ENCODE measurements at places on chromosomes 3 and 15.

DNA sequence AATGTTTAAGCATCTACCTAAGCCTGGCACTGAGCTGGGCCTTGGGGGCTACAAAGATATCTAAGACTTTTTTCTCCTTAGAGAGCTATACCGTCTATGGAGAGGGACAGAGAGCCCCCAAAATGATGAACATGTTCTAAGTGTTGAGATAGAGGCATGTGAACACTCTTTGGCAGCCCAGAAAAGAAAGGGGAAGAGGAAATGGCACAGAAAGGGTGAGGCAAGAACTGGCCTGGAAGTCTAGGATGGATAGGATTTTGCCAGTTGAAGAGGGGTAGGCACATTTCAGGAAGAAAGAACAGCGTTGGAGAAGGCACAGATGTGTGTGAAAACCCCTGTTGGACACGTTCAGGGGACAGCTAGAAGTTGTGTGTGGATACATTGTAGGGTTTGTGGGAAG, 276.2 kb upstream of the LRRFIP2 start:
- DNase-seq = no peak
- H3K36me3 ChIP-seq = no peaks in the 10 kb centered on the region
- H3K27ac ChIP-seq = no peak overlapping the region
- peaks cover 54% of the 10 kb centered on the region for H3K27me3 ChIP-seq
- H3K4me1 ChIP-seq = peaks cover 24% of the 10 kb centered on the region

- DNase-seq = no peak
- no peaks in the 10 kb centered on the region for H3K36me3 ChIP-seq
- H3K4me3 ChIP-seq = no peak overlapping the region
These were observed 2.7 kb upstream of the MAPK6 start for GRCh38 chr15:52016316-52016715.

DNA sequence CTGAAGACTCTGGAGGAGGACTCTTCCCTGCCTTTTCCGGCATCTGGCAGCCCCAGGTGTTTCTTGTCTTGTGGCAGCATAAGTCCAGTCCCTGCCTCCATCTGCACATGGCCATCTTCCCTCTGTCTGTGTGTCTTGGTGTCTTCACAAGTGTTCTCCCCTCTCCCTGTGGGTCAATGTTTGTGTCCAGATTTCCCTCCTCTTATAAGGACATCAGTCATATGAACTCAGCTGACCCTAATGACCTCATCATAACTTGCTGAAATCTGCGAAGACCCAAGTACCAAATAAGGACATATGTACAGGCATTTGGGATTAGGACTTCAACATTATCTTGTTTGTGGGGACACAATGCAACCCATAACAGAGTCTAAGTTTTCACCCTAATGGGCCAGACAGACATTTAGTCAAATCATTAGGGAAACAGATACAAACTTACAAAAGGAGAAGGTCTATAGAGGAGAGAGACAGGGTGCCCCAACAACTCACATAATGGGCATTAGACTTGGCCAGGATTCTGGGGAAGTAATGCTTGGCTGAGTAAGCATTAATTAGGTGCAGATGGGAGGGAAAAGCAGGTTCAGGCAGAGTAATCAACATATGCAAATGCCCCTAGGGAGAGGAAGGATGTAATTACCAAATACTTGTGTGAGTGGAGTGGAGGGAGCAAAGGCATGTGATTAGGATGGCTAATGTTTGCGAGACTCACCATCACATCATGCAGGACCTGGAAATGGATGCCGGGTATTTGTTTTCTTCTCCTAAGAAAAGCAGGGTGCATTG, 372.8 kb upstream of the TBL1XR1 start:
- peaks cover 11% of the 10 kb centered on the region for H3K36me3 ChIP-seq
- H3K4me3 ChIP-seq = no peak overlapping the region
- peaks cover 43% of the 10 kb centered on the region for H3K4me1 ChIP-seq
- DNase-seq = no peak

DNA sequence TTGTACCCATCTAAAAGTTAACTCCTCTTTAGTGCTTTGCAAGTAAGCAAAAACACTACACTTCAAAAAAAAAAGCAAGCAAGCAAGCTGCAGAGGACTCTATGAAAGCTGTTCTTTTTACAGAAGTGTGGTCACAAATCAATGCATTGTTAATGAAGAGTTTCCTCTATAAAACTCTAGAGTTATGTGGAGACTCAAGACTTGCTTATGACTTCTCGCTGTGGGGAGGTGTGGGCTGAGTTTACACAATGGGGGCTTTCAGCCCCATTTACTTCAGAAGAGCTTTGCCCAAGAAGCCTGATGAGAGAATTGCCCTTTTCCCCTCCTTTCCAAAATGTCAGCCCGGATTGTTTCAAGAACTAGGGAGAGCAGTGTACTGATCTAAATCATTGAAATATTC, 144.4 kb downstream of the IGSF11 start:
- peaks cover 5% of the 10 kb centered on the region for H3K4me1 ChIP-seq
- no peak for DNase-seq
- no peak overlapping the region for H3K27ac ChIP-seq

GRCh38 chr3:5245927-5246326, 58.4 kb downstream of the EDEM1 start:
- no peak overlapping the region for H3K4me3 ChIP-seq
- no peaks in the 10 kb centered on the region for H3K4me1 ChIP-seq
- peaks cover 10% of the 10 kb centered on the region for H3K27me3 ChIP-seq
- DNase-seq = no peak
- peaks cover 24% of the 10 kb centered on the region for H3K36me3 ChIP-seq

- no peak overlapping the region for H3K27ac ChIP-seq
- H3K27me3 ChIP-seq = peaks cover 2% of the 10 kb centered on the region
- no peak for DNase-seq
- H3K4me3 ChIP-seq = no peak overlapping the region
These were observed 72.5 kb upstream of the PRR23C start for GRCh38 chr3:139117136-139117675.

- no peak overlapping the region for H3K27ac ChIP-seq
- no peaks in the 10 kb centered on the region for H3K36me3 ChIP-seq
- no peak for DNase-seq
- no peaks in the 10 kb centered on the region for H3K4me1 ChIP-seq
- no peak overlapping the region for H3K4me3 ChIP-seq
- no peaks in the 10 kb centered on the region for H3K27me3 ChIP-seq
These were observed 242.0 kb upstream of the GOLGA6L4 start for GRCh38 chr15:83993591-83993990.

GRCh38 chr15:64398575-64398974, 10.9 kb downstream of the TRIP4 start:
- peaks cover 36% of the 10 kb centered on the region for H3K36me3 ChIP-seq
- no peak overlapping the region for H3K4me3 ChIP-seq
- no peaks in the 10 kb centered on the region for H3K4me1 ChIP-seq
- no peak overlapping the region for H3K27ac ChIP-seq
- DNase-seq = no peak
- no peaks in the 10 kb centered on the region for H3K27me3 ChIP-seq

GRCh38 chr15:50183112-50183794, 1.3 kb downstream of the SLC27A2 start:
- no peaks in the 10 kb centered on the region for H3K36me3 ChIP-seq
- DNase-seq = no peak
- H3K4me3 ChIP-seq = peak overlapping the region; percentile 87
- peaks cover 25% of the 10 kb centered on the region for H3K4me1 ChIP-seq
- H3K27me3 ChIP-seq = peaks cover 43% of the 10 kb centered on the region

DNA sequence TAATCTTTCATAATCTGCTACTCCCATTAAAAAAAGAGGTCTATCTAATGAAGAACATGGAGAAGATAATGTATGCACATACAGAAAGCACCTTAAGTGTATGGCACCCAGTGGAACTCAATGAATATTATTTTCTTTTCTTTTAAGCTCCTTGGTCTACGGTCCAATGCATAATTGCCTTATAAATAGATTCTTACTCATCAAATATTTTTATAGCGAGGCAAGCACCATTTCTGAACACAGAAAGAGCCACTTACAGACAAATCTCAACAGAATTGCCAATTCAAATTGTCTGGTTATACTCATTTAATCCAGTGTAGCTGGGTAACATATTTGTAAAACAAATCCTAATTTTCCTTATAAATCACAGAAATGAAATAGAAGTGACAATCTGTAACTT, 6.3 kb downstream of the PDZRN3 start:
- H3K27me3 ChIP-seq = peaks cover 12% of the 10 kb centered on the region
- H3K27ac ChIP-seq = no peak overlapping the region
- H3K4me3 ChIP-seq = no peak overlapping the region
- no peak for DNase-seq
- peaks cover 32% of the 10 kb centered on the region for H3K4me1 ChIP-seq

- H3K4me3 ChIP-seq = no peak overlapping the region
- H3K27me3 ChIP-seq = no peaks in the 10 kb centered on the region
- no peak for DNase-seq
- no peaks in the 10 kb centered on the region for H3K4me1 ChIP-seq
These were observed 237.1 kb upstream of the CFAP20DC start for GRCh38 chr3:59286791-59287531.

GRCh38 chr15:91625506-91625905, 228.0 kb upstream of the SLCO3A1 start:
- no peaks in the 10 kb centered on the region for H3K27me3 ChIP-seq
- H3K36me3 ChIP-seq = no peaks in the 10 kb centered on the region
- H3K27ac ChIP-seq = no peak overlapping the region
- no peak overlapping the region for H3K4me3 ChIP-seq

DNA sequence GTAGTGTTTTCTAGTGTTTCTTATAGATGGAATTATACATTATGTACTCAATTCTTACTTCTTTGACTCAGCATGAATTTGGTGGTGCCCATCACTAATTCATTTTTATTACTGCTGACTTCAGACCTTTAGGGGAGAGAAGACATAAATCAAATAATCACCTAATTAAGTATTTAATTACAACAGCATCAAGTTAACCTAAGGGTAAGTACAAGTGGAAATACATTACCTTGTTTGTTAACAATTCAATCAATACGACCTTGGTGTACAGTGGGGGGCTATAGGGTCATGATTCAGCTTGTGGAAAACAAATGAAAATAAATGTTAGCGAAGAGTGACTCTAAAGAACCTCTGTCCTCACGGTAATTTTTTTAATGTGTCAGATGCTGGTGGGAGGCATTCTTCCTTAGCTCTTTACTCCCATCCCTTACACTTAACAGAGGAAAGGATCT, 538 bp upstream of the CAPN7 start:
- H3K36me3 ChIP-seq = no peaks in the 10 kb centered on the region
- H3K27ac ChIP-seq = peak overlapping the region; percentile 47
- no peak for DNase-seq
- H3K4me1 ChIP-seq = peaks cover 11% of the 10 kb centered on the region
- H3K27me3 ChIP-seq = no peaks in the 10 kb centered on the region

- 0 out of 2 replicates have a peak overlapping the region, but pooled peaks have one; percentile 39 for H3K4me3 ChIP-seq
- peak; percentile 56 for DNase-seq
- peaks cover 12% of the 10 kb centered on the region for H3K4me1 ChIP-seq
- no peaks in the 10 kb centered on the region for H3K27me3 ChIP-seq
- H3K36me3 ChIP-seq = peaks cover 32% of the 10 kb centered on the region
These were observed 13.9 kb downstream of the PCYT1A start for GRCh38 chr3:196273655-196274054.

DNA sequence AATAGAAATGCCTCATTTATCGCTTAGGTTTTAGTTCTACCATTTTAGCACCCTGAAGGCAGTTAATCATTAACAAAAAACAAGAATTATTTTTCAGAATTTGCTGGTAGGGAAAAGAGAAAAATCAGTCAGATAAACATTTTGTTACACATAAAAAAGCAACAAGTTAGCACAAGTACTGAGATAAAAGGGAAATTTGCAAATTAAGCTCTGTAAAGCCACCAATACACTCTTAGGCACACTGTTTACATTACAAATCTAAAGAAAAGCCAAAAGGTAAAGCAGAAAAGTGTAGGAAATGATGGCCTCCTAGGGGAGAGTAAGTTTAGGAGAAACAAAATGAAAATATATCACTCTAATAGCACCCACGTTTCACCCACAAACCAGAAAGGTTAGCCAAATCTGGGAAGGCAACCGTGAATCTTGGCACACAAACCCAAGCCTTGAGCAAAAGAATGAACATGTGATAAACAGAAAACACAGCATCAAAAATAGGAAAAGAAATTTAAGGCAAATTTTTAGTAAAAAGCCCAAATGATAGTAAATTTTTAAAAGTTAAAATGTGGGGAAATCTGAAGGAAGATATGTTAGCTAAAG, 1.6 kb upstream of the SATB1 start:
- H3K36me3 ChIP-seq = no peaks in the 10 kb centered on the region
- DNase-seq = no peak
- H3K27me3 ChIP-seq = no peaks in the 10 kb centered on the region
- peak overlapping the region; percentile 93 for H3K4me3 ChIP-seq
- no peak overlapping the region for H3K27ac ChIP-seq

DNA sequence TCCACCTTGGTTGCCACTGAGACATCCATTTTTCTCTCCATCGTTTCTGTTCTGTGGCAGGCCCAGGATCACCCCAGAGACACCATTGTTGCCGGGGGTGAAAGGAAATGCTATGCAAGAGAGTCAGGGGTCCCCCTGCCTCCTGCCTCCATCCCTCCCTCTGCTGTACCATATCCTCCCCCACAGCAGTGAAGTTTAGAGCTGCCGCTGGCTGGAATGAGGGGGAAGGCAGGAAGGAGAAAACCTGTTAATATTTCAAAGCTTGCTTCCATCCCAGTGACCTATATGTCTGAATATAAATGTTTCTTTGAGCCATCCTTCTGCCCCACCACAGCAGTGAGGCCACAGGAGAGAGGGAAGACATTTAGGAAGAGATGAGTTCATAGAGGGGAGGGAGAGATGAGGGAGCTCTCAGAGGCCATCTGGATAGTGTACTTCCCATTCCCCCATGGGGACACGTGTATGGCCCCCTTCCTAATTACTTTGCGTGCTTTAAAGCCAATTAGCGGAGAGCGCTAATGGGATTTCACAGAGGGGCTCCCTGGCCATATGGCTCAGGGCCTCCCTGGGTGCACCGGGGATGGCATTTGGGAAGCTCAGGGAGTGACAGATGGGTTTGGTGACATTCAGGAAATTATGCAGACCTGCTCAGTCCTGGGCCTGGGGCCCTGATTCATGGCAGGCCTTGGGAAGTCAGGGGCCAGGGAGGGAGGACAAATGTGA, 40.4 kb upstream of the CHRNB4 start:
- H3K27me3 ChIP-seq = peaks cover 10% of the 10 kb centered on the region
- no peaks in the 10 kb centered on the region for H3K36me3 ChIP-seq
- peaks cover 60% of the 10 kb centered on the region for H3K4me1 ChIP-seq
- no peak for DNase-seq

- H3K27me3 ChIP-seq = no peaks in the 10 kb centered on the region
- no peaks in the 10 kb centered on the region for H3K36me3 ChIP-seq
- H3K4me1 ChIP-seq = no peaks in the 10 kb centered on the region
- H3K27ac ChIP-seq = no peak overlapping the region
- no peak overlapping the region for H3K4me3 ChIP-seq
These were observed 150.9 kb downstream of the FBN1 start for GRCh38 chr15:48494631-48495030.

DNA sequence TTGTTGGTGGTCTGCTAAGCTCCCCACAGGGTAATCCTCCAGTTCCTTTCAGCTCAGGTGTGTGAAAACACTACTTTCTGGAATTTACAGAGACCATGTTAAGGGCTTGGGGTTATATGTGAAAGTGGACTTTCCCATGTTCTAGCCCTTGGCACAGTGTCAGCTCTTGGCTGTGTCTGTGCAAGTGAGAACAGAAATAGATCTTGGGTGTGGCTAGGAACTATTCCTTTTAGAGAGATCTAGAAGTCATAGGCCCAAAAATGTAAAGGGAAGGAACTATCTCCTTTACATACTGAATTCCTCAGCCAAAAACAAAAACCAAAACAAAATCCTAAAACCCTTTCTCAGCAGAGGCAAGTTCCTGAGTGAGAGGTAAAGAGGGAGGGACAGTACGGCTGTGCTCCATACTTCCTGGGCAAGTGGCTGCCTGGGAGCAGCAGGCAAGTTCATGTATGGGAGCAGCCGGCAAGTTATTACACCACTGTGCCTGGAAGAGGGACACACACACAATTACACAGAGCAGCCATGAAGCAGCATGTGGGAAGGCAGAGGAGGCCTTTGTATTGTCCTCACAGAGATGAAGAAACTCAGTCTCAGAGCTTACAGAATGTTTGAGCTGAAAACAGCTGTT, 19.9 kb upstream of the C3orf62 start:
- H3K27ac ChIP-seq = no peak overlapping the region
- peaks cover 52% of the 10 kb centered on the region for H3K36me3 ChIP-seq
- no peaks in the 10 kb centered on the region for H3K4me1 ChIP-seq
- no peak overlapping the region for H3K4me3 ChIP-seq
- no peak for DNase-seq
- no peaks in the 10 kb centered on the region for H3K27me3 ChIP-seq
